ENCODE measurements at places on chromosomes 11 and 22.
A peak's percentile ranks its signal among the peaks of the same experiment; 100 is the strongest.

DNA sequence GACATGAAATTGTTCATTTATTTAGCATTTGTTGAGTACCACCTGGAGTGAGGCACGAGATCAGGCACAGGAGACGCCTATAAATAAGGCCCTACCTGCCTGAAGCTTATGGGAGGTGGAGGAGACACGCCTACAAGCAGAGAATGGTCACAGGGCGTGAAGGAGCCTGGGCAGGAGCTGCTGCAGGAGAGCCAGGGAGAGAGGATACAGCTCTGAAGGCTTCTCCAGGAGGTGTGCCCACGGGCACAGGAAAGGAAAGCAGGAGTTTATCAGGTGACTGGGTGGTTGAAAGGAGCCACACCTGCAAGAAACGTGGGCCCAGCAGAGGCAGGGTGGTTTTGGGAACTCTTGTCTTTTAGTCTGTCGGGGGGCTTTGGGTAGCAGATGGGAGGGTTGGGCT is 70.3 kb downstream of the BMAL1 start:
- no peaks in the 10 kb centered on the region for H3K4me1 ChIP-seq
- H3K27me3 ChIP-seq = no peaks in the 10 kb centered on the region
- no peaks in the 10 kb centered on the region for H3K36me3 ChIP-seq
- H3K4me3 ChIP-seq = no peak overlapping the region
- DNase-seq = no peak

- H3K4me1 ChIP-seq = no peaks in the 10 kb centered on the region
- no peak overlapping the region for H3K27ac ChIP-seq
- H3K36me3 ChIP-seq = no peaks in the 10 kb centered on the region
- DNase-seq = no peak
- no peaks in the 10 kb centered on the region for H3K27me3 ChIP-seq
Measured at GRCh38 chr11:92149996-92150395, 74.6 kb upstream of the FAT3 start.

- H3K36me3 ChIP-seq = no peaks in the 10 kb centered on the region
- no peak for DNase-seq
Measured at GRCh38 chr11:131467645-131468394, 97.4 kb downstream of the NTM start.

GRCh38 chr11:72789493-72790131 is 4.2 kb downstream of the STARD10 start:
- no peak overlapping the region for H3K27ac ChIP-seq
- H3K27me3 ChIP-seq = no peaks in the 10 kb centered on the region
- H3K4me3 ChIP-seq = no peak overlapping the region
- DNase-seq = no peak
- peaks cover 7% of the 10 kb centered on the region for H3K36me3 ChIP-seq

DNA sequence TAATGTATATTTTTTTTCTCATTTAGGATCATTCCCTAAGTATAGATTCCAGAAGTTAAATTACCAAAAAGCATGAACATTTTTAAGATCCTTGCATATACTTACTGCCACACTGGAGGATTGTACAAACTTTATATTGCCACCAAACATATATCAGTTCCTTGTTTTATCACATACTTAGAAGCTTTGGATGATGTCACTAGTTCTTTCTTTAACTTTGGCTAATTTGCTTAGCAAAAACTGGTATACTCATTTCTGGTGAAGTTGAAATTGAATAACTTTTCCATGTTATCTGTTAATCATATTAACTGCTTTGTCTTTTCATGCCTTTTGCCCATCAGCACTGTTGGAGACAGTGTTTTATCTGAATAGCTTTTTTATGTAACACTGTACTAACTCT is 31.6 kb upstream of the PRDM10 start:
- H3K36me3 ChIP-seq = no peaks in the 10 kb centered on the region
- H3K27ac ChIP-seq = no peak overlapping the region
- no peak for DNase-seq
- no peak overlapping the region for H3K4me3 ChIP-seq
- H3K27me3 ChIP-seq = no peaks in the 10 kb centered on the region

GRCh38 chr11:116910378-116910777 is 73.0 kb upstream of the APOA1 start:
- H3K27ac ChIP-seq = no peak overlapping the region
- no peak overlapping the region for H3K4me3 ChIP-seq
- no peak for DNase-seq
- no peaks in the 10 kb centered on the region for H3K4me1 ChIP-seq

DNA sequence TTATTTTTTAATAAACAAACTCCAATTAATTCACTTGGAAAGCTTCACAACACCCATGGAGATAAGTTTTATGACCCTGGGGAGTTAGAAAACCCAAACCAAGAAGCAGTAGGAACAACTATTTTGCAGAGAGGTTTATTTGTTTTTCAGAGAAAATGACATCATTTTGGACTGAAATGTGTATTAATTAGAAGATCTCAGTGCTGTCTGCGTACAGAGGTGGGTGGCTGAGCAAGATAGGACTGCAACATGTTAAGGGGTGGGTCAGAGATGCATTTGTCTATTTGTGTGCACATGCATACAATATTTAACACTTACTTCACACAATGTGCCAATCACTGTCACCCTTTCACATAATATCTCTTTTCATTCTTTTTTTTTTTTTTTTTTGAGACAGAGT is 1.1 kb downstream of the SCGB1A1 start:
- H3K27ac ChIP-seq = no peak overlapping the region
- H3K4me1 ChIP-seq = no peaks in the 10 kb centered on the region
- DNase-seq = no peak
- H3K36me3 ChIP-seq = peaks cover 7% of the 10 kb centered on the region

GRCh38 chr11:122505304-122506006 is 150.1 kb upstream of the UBASH3B start:
- DNase-seq = peak; percentile 70
- H3K4me1 ChIP-seq = no peaks in the 10 kb centered on the region
- no peak overlapping the region for H3K27ac ChIP-seq
- H3K27me3 ChIP-seq = peaks cover 59% of the 10 kb centered on the region

GRCh38 chr11:33935461-33936456 is 43.9 kb upstream of the LMO2 start:
- H3K27ac ChIP-seq = no peak overlapping the region
- no peaks in the 10 kb centered on the region for H3K4me1 ChIP-seq
- peaks cover 39% of the 10 kb centered on the region for H3K27me3 ChIP-seq
- no peak overlapping the region for H3K4me3 ChIP-seq

DNA sequence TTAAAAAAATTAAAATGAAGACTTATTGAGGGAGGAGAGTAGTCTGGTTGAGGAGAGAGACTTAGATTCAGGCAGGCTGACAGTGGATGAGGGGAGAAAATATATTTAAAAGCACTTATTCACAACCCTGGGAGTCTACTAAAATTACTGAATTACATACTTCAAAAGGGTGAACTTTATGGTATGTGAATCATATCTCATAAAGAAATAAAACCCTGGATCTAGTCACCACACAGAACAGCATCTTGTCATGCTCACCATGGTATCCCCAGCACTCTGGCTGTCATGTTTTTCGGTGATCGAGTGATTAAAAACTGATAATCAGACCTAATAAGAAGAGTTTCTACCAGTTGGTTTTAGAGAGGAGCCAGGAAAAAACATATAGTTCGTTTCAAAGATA is 11.0 kb downstream of the TEAD1 start:
- no peak overlapping the region for H3K4me3 ChIP-seq
- no peak for DNase-seq

- H3K27ac ChIP-seq = no peak overlapping the region
- H3K36me3 ChIP-seq = peaks cover 50% of the 10 kb centered on the region
- H3K4me3 ChIP-seq = no peak overlapping the region
- peaks cover 23% of the 10 kb centered on the region for H3K4me1 ChIP-seq
- no peaks in the 10 kb centered on the region for H3K27me3 ChIP-seq
Measured at GRCh38 chr22:30351226-30351625, 5.5 kb downstream of the SF3A1 start.

DNA sequence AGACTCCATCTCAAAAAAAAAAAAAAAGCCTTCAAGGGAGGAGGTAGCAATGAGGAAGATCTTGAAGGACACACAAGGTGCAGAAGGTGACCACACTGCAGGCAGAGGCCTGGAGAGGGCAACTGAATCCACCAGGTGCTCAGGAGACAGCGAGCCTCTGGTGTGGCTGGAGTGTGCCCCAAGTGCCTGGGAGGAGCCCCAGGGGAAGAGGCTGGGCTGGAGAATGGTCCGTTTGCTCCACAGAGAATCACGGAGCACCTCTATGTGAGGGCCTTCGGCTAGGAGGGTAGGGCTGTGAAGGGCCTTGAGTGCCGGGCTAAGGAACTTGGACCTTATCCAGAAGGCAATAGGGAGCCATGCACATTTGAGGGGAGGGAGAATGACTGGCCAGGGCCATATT is 50.3 kb downstream of the ARRB1 start:
- DNase-seq = no peak
- no peaks in the 10 kb centered on the region for H3K4me1 ChIP-seq
- no peak overlapping the region for H3K4me3 ChIP-seq
- H3K27me3 ChIP-seq = no peaks in the 10 kb centered on the region
- H3K27ac ChIP-seq = no peak overlapping the region

DNA sequence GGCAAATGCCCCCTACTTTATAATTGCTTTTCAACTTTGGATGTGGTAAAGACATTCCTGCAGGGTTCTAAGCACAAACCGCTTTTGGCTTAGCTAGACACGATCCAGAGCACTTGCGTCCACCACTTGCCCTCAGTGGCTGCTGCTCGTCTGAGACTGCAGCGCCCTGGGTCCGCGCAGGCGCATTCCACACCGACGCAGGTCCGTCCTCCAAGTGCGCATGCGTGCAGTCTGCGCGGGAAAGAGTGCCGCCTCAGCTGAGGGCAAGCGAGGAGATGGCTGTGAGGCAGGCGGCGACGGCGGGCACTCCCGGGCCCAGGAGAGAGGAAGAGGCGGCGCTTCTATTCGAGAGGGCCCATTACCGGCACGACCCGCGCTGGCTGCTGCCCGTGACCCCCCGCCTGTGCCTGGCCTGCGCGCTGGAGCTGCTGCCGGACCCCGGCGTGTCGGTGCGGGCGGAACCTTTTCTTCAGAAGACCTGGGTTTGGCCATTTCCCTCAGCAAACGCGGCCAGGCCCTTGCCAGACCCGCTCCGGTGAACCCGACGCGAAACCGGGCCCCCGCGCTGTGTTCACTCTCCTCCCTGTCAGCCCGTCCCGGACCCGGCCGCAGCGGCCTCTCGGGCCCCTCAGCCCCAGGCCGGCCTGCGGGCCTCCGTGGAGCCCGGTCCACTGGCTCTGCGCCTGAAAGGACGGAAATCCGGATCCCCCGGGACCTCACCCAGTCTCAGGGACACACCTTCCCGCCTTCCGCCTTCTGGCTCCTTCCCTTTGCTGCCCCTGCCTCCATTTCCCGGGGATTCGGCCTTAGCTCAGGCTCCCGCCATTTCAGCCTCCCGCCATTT is at the start of gene MEI1:
Gene MEI1 (plus strand): TSS at position 240 of the 844 bp plus-strand sequence. CDS start 36 bp downstream, at position 276.
- no peaks in the 10 kb centered on the region for H3K4me1 ChIP-seq
- no peak within 1 kb of the TSS for H3K4me3 ChIP-seq
- no peaks in the 10 kb centered on the region for H3K27me3 ChIP-seq
- peaks cover 5% of the 10 kb centered on the region for H3K36me3 ChIP-seq
- H3K27ac ChIP-seq = no peak within 1 kb of the TSS

DNA sequence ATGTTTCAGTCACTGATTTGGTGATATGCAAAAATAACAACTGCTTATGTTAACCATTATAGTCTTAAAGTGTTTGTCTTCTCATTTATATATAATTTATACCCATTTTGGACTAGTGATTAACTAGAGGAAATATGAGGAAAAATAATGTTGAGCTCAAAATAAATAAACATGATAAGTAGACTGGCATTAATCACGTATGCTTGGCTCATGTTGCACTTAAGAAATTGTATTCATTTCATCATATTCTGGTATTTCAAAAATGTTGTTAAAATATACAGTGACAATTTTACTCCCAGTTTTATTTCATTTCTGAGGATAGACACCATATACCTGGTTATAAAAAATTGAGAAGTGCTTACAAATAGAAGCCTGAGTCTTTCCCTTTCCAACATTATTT is 3.8 kb upstream of the OR10D3 start:
- H3K4me1 ChIP-seq = no peaks in the 10 kb centered on the region
- H3K27me3 ChIP-seq = no peaks in the 10 kb centered on the region
- H3K27ac ChIP-seq = no peak overlapping the region
- no peak for DNase-seq
- H3K4me3 ChIP-seq = no peak overlapping the region

- H3K36me3 ChIP-seq = no peaks in the 10 kb centered on the region
- H3K4me3 ChIP-seq = no peak overlapping the region
- no peak for DNase-seq
Measured at GRCh38 chr22:35510481-35510934, 30.1 kb upstream of the RASD2 start.

GRCh38 chr11:75194147-75194546 is 43.2 kb downstream of the SLCO2B1 start:
- no peaks in the 10 kb centered on the region for H3K36me3 ChIP-seq
- peaks cover 68% of the 10 kb centered on the region for H3K27me3 ChIP-seq
- no peaks in the 10 kb centered on the region for H3K4me1 ChIP-seq
- no peak overlapping the region for H3K4me3 ChIP-seq
- no peak overlapping the region for H3K27ac ChIP-seq

DNA sequence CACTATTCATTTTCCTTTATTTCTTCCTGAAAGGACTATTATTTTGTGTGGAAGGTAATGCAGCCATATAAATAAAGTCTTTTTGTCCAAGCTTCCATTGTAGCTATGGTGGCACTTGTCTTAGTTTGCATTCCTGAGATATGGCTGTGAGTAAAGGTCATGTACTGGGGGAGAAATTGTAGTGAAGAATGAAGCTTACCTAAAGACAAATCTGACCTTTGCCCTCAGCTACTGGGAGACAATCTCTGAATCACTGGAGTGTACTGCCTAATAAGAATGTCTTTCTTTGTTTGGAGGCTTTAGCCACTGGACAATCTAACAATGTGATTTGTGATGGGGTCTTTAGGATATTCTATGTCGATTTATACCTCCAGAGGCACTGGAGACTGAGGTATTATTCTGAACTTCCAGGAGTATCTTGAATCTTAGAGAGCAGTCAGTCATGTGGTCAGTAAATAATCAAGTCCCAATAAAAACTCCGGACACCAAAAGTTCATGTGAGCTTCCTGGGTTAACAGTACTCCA is 39.7 kb upstream of the OR5AK2 start:
- DNase-seq = peak; percentile 6
- peak overlapping the region; percentile 65 for H3K27ac ChIP-seq
- no peaks in the 10 kb centered on the region for H3K27me3 ChIP-seq
- peaks cover 20% of the 10 kb centered on the region for H3K4me1 ChIP-seq
- H3K36me3 ChIP-seq = no peaks in the 10 kb centered on the region
- H3K4me3 ChIP-seq = no peak overlapping the region

DNA sequence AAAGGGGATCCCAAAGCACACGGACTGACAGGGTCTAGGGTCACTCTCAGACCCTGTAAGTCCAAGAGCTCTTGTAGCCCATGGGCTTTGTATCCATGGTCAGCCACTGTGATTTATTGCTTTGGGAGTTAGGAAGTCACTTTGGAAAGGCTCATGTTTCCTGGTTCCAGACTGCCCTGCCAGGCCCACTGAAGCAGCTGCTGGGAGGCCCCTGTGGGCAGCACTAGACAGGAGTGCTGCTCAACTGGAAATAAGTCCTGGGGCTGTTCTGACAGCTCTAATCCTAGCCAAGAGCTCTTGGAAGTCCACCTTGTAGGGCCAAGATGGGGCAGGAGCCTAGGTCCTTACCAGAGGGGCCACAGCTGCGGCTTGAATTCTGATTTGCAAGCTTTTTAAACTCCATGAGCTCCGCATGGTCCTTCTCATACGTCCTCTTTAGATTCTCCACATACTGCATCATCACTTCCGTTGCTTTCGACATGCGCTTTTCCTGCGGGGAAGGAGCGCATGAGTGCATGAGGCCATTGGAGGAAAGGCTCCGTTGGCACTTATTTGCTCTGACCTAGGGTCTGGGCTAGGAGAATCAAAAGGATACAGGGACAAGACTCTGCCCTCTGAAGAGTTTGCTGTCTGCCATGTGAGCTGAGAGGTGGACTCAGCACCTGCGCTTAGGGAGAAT is 32.2 kb upstream of the LYVE1 start:
- no peak overlapping the region for H3K4me3 ChIP-seq
- H3K27ac ChIP-seq = no peak overlapping the region
- H3K36me3 ChIP-seq = no peaks in the 10 kb centered on the region
- no peak for DNase-seq

GRCh38 chr11:36620246-36620645 is 22.2 kb upstream of the RAG2 start:
- H3K4me3 ChIP-seq = no peak overlapping the region
- DNase-seq = no peak
